ENCODE measurements at places on chromosomes 7 and 10. TPM values are rescaled to one million over a fixed set of nuclear protein-coding genes. Genes with fewer than 3 reads are reported as not detected.

CUBN gene
- 0.35 TPM for total RNA-seq

PLXNA4 gene
- 0.05 TPM for total RNA-seq

LRRC17 gene
- total RNA-seq = 2.6 TPM

GSTO2 gene
- total RNA-seq = 8.9 TPM

DNA sequence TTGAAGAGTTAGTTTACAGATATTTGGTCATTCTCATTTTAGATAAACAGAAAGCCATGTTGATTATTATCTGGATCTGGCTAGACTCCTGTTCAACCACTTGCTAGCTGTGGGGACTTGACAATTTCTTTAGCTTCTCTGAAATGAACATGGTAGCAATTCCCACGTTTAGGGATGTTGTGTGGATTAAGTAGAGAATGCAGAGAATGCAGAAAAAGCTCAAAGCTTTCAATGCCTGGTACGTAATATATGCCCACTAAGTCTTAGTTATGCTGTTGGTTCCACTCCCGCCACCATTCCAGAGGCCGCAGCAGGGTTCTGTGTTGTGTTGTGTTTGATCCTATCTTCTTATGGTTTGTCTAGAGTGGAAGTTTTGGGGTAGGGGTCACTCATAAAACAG, 39.2 kb upstream of the RPA3 start:
- no peak for DNase-seq
